ENCODE measurements at places on chromosomes 11 and 22. TPM values are rescaled to one million over a fixed set of nuclear protein-coding genes. Genes with fewer than 3 reads are reported as not detected.

OR56A1 gene
- polyA plus RNA-seq: 0.10 TPM

- H3K27me3 ChIP-seq: no peaks in the 10 kb centered on the region
- H3K27ac ChIP-seq: no peak overlapping the region
- no peak overlapping the region for H3K4me3 ChIP-seq
- H3K4me1 ChIP-seq: no peaks in the 10 kb centered on the region
- no peak for DNase-seq
These were observed 53.9 kb upstream of the SHISAL1 start for GRCh38 chr22:44366372-44367300.

CDON gene
- polyA plus RNA-seq: 3.3 TPM

GRCh38 chr11:29962243-29962642 lies 54.6 kb downstream of the KCNA4 start:
- no peaks in the 10 kb centered on the region for H3K27me3 ChIP-seq
- DNase-seq: peak; percentile 87
- H3K4me3 ChIP-seq: no peak overlapping the region
- H3K36me3 ChIP-seq: no peaks in the 10 kb centered on the region
- H3K27ac ChIP-seq: no peak overlapping the region
- H3K4me1 ChIP-seq: peaks cover 25% of the 10 kb centered on the region

- 0 out of 2 replicates have a peak overlapping the region, but pooled peaks have one; percentile 8 for H3K4me3 ChIP-seq
- H3K36me3 ChIP-seq: no peaks in the 10 kb centered on the region
- H3K4me1 ChIP-seq: peaks cover 45% of the 10 kb centered on the region
- H3K27me3 ChIP-seq: no peaks in the 10 kb centered on the region
- H3K27ac ChIP-seq: peak overlapping the region; percentile 36
These were observed 434.5 kb upstream of the CCDC90B start for GRCh38 chr11:83720675-83721074.

DNA sequence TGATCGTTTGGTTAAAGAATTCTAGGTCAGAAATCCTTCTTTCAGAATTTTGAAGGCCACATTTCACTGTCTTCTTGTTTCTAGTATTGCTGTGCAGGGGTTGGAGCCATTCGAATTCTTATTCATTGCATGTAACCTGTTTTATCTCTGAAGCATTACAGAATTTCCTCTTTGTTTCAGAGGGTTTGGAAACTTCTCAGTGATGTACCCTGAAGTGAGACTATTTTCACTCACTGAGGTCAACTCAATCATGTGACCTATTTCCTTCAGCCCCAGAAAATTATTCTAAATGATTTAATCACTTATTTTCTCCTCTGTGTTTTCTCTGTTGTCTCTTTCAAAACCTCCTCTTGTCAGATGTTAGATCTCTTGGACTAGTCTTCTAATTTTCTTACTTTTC lies 147.8 kb downstream of the ENTHD1 start:
- no peaks in the 10 kb centered on the region for H3K27me3 ChIP-seq
- H3K27ac ChIP-seq: no peak overlapping the region
- no peak overlapping the region for H3K4me3 ChIP-seq
- DNase-seq: no peak
- H3K4me1 ChIP-seq: no peaks in the 10 kb centered on the region

DNA sequence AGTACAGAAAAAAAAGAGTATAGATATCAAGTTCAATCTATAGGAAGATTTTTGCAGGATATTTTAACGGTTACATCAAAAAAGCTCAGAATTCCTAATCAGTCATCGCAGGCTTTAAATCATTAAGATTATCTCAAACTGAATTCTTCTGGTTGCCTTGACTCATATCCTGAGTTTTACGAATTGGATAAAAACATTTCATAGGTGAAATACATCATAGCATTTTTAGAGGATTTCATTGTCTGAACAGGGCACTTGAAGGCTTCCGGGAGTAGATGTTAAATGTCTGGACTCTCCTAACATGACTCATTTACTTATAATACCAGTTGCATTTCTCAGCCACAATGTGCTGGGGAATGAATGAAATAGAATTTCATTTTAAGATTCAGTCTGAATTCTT lies 2216.6 kb upstream of the RAG2 start:
- no peaks in the 10 kb centered on the region for H3K27me3 ChIP-seq
- no peaks in the 10 kb centered on the region for H3K4me1 ChIP-seq
- no peak for DNase-seq
- H3K27ac ChIP-seq: no peak overlapping the region
- H3K4me3 ChIP-seq: no peak overlapping the region

MTMR2 gene
- 18.8 TPM for polyA plus RNA-seq

GRCh38 chr11:45025716-45026492 lies 75.2 kb upstream of the TP53I11 start:
- no peaks in the 10 kb centered on the region for H3K36me3 ChIP-seq
- H3K4me3 ChIP-seq: no peak overlapping the region
- no peaks in the 10 kb centered on the region for H3K27me3 ChIP-seq
- H3K4me1 ChIP-seq: peaks cover 18% of the 10 kb centered on the region

GRCh38 chr11:134589129-134589528 lies 177.1 kb upstream of the B3GAT1 start:
- H3K27me3 ChIP-seq: no peaks in the 10 kb centered on the region
- DNase-seq: no peak
- H3K27ac ChIP-seq: no peak overlapping the region
- H3K4me1 ChIP-seq: no peaks in the 10 kb centered on the region
- no peak overlapping the region for H3K4me3 ChIP-seq
- no peaks in the 10 kb centered on the region for H3K36me3 ChIP-seq

- no peaks in the 10 kb centered on the region for H3K36me3 ChIP-seq
- H3K27ac ChIP-seq: peak overlapping the region; percentile 84
- peaks cover 13% of the 10 kb centered on the region for H3K4me1 ChIP-seq
- peak; percentile 93 for DNase-seq
These were observed 4.5 kb downstream of the TMEM134 start for GRCh38 chr11:67464411-67465188.

GRCh38 chr11:115919341-115920091 lies 415.3 kb upstream of the CADM1 start:
- H3K4me3 ChIP-seq: no peak overlapping the region
- H3K4me1 ChIP-seq: no peaks in the 10 kb centered on the region
- no peaks in the 10 kb centered on the region for H3K27me3 ChIP-seq
- no peaks in the 10 kb centered on the region for H3K36me3 ChIP-seq
- DNase-seq: no peak
- no peak overlapping the region for H3K27ac ChIP-seq

VSTM5 gene
- 0.21 TPM for polyA plus RNA-seq

GRCh38 chr11:119964136-119965025 lies 173.5 kb downstream of the TRIM29 start:
- no peak overlapping the region for H3K4me3 ChIP-seq
- H3K36me3 ChIP-seq: no peaks in the 10 kb centered on the region
- DNase-seq: peak; percentile 94
- H3K27me3 ChIP-seq: no peaks in the 10 kb centered on the region
- H3K4me1 ChIP-seq: peaks cover 16% of the 10 kb centered on the region
- H3K27ac ChIP-seq: peak overlapping the region; percentile 80

DNA sequence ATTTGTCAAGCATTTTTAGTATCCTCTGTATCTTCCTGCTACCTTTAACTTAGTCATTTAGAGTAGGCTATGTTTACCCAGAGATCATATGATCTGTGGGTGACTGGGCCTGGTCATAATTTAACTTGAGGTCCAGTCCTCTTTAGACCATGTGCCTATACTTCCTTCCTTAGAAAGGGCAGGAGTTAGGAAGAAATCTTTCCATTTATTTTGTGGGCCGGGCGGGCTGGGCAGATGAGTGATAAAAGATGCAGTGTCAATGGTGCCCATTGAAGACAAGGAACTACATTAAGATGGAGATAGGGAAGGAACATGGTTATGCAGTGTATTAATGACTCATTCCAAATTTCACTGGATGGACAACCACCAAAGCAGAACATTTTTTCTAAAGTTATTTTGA lies 30.9 kb upstream of the PDE3B start:
- H3K4me1 ChIP-seq: no peaks in the 10 kb centered on the region
- H3K36me3 ChIP-seq: no peaks in the 10 kb centered on the region
- no peaks in the 10 kb centered on the region for H3K27me3 ChIP-seq
- no peak overlapping the region for H3K4me3 ChIP-seq
- H3K27ac ChIP-seq: no peak overlapping the region
- no peak for DNase-seq

GRCh38 chr22:40009951-40010671 lies 15.4 kb downstream of the FAM83F start:
- no peaks in the 10 kb centered on the region for H3K27me3 ChIP-seq
- H3K27ac ChIP-seq: no peak overlapping the region
- no peak for DNase-seq

PHETA2 gene
- polyA plus RNA-seq: 3.8 TPM

DNA sequence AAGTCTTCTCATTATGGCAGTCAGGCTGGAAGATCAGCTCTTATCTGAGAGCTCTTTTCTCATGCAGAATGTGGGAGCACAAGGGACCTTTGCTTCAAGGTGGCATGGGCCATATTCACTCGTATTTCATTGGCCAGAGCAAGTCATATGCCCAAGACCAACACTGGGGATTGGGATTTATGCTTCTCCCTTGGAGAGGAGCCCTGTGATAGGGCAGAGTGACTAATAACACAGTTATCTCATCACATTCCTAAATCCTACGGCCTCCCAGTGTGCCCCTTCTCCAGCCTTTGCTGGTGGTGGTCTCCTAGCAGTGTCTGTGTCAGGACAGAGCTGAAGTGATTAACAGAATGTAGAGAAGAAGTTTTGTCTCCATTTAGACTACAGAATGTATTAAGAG lies 48.6 kb downstream of the SYT9 start:
- H3K4me3 ChIP-seq: no peak overlapping the region
- no peaks in the 10 kb centered on the region for H3K36me3 ChIP-seq
- H3K4me1 ChIP-seq: no peaks in the 10 kb centered on the region
- no peak for DNase-seq
- no peaks in the 10 kb centered on the region for H3K27me3 ChIP-seq

- no peak overlapping the region for H3K27ac ChIP-seq
- no peak overlapping the region for H3K4me3 ChIP-seq
- no peak for DNase-seq
- H3K4me1 ChIP-seq: no peaks in the 10 kb centered on the region
- H3K36me3 ChIP-seq: peaks cover 20% of the 10 kb centered on the region
These were observed 5.8 kb downstream of the CYB5R2 start for GRCh38 chr11:7667460-7667859.
